ENCODE measurements at places on chromosomes 6 and 20.

GRCh38 chr6:154445417-154445816, 65.1 kb downstream of the CNKSR3 start:
- no peak for DNase-seq

DNA sequence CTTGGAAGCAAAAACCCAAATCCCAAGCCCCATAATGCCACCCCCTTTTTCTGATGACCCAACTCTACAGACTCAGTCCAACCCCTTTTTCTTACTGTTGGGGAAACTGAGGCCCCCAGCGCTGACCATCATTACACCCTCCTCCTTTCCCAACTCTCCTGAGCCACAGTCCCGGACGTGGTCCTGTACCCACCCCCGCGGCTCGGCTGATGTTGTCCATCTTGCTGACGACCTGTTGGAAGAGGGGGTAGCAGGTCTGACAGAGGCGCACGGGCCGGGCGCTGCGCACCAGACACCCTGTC, 533 bp downstream of the OSTM1 start:
- no peak for DNase-seq

DNA sequence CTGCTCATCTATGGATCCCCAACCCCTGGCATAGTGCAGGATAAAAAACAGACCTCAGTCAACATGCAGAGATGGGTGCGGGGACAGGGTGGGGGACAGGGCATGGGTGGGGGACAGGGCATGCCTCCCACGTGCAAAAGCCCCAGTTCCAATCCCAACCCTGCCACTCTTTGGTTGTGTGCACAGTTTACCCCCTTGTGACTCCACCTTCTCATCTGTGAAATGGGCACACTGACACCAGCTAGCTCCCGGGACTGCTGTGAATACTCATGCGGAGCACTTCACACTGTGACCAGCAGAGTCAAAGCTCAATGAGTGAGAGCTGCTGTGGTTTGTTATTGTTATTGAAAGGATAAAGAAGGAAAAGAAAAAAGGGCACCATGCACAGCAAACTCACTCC, 69.3 kb downstream of the NFATC2 start:
- no peak for DNase-seq

- DNase-seq = no peak
Observed at GRCh38 chr20:48493966-48494365, 333.8 kb downstream of the PREX1 start.

GRCh38 chr6:166282394-166283032, 25.7 kb downstream of the PRR18 start:
- DNase-seq = no peak

GRCh38 chr6:157428427-157429202, 47.6 kb downstream of the ZDHHC14 start:
- DNase-seq = no peak

GRCh38 chr20:63044605-63045004, 37.8 kb upstream of the BHLHE23 start:
- no peak for DNase-seq

DNA sequence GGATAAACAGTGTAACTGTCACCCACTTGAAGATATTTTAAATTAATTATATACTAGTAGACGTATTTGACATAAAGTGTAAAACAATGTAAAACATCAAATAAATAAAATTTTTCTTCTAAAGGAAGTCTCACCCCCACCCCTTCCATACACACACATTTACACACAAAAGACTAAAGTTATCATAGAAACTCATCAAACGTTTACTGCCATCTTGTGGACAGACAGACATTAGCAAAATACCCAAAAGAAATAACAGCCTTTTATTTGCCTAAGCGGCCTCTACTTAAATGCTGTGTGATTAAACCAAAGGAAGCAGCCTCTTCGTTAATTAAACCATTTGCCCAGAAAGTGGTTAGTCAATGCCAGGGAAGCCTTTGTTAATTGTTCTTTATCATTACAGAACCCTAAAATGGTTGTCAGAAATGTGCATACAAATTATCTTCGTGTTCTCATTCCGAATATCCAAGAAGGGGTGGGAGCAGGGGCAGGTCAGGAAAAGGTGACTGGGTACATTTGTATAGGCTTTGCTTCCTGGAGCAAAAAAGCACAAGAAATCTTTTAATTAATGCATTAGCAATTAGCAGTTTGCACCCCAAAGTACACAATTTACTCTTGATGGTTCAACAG, 176.2 kb upstream of the SASH1 start:
- no peak for DNase-seq

DNA sequence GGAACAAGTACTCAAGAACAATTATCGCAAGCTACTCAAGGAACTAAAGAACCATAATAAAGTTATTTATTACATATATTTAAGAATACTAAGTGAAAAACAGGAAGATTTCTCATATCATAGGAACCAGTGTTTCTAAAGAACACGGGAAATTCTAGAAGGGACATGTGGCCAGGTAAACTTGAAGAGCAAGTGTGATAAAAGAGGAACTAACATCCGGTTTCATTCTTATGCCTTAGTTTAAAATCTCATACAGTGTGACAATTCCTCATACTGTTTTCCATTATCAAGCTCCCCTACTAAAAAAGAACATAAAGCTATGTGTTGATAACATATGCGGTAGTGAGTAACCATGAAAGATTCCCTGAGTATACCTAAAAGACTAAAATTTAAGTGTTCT, 163.5 kb upstream of the SHLD1 start:
- no peak for DNase-seq

DNA sequence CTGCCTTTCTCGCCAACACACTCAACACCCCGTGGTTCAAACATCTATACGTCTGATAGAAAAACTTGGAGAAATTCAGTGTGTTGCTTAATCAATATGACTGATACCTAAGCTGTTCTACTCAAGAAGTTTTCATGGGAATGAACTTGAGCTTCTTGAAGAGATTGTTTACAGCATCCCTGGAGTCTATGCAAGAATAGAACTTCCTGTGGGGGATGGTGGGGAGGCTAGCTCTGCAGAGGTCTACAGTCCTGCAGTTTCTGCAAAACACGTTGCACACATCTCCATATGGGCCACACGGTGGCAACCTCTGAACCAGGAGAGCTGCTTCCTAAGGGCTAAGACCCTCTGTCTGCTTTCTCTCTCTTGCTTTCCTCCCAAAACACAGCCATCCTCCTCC, 32.7 kb upstream of the FANCE start:
- no peak for DNase-seq

GRCh38 chr6:25682324-25682723, 30.3 kb downstream of the SCGN start:
- DNase-seq = no peak

All from hematopoietic multipotent progenitor cell treated with erythropoietin and hydrocortisone succinate and interleukin-3 and kit ligand, for 15 days (in vitro differentiated cells).